Renal cortical epithelial cell (primary cell): ENCODE measurements at places on chromosomes 11 and 22. TPM values are rescaled to one million over a fixed set of nuclear protein-coding genes. Genes with fewer than 3 reads are reported as not detected.

DNA sequence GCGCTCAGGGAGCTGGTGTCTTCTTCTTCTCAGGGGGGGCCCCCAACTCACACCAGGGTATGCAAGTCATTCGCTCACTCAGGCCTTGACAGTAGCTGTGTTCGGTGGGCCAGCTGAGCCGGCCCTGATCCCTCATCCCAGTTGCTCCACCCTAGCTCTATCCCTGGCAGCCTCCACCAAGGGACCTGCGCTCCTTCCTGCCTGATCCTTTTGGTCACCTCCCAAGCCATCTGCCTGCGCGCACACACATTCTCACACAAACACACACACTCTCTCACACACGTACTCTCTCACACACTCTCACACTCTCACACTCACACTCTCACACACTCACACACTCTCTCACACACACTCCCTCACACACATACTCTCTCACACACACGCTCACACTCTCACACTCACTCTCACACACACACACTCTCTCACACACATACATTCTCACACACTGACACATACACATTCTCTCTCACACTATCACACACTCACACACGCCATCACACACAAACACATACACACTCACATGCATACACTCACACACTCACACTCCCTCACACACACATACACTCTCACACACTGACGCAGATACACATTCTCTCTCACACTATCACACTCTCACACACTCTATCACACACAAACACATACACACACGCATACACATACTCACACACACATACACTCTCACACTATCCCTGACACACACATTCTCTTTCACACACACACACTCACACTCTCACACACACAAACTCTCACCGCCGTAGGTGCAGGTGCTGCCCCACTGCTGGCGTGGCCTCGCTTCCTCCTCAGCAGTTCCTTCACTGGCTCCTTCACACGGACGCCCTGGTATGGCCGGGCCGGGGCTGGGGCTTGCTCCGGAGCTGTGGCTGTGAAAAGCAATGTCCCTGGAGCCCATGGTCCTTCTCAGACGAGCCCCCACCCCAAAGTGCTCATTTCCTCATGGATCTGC, 20.8 kb downstream of the POU2AF1 start:
- no peak for DNase-seq

- DNase-seq = no peak
Observed at GRCh38 chr22:43967069-43967468, 11.8 kb downstream of the SAMM50 start.

DNA sequence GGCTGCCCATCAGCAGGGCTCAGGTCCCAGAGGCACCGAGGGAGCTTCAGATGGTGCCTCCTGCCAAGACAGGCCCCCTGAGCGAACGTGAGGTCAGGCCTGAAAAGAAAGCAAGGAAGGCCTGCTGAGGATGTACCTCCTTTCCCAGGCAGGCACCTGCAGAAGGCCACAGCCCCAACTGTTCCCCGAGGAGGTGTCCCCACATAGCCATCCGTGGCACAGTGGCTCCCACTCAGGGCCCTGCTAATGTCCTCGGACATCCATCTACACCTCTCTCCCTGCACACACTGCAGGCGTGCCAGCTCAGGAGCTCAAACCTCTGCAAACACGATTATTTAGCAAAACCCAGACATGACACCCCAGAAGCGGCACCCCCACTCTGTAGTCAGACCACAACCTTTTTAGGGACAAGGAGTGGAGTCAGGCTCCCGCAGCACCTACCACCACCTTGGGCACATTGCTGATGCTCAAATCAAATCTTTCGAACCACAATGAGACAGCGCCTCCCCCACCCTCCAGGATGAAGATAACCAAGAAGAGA, 36.9 kb downstream of the SHANK2 start:
- no peak for DNase-seq

Gene BMAL1
- total RNA-seq = 17.2 and 20.7 TPM in 2 replicates

DNA sequence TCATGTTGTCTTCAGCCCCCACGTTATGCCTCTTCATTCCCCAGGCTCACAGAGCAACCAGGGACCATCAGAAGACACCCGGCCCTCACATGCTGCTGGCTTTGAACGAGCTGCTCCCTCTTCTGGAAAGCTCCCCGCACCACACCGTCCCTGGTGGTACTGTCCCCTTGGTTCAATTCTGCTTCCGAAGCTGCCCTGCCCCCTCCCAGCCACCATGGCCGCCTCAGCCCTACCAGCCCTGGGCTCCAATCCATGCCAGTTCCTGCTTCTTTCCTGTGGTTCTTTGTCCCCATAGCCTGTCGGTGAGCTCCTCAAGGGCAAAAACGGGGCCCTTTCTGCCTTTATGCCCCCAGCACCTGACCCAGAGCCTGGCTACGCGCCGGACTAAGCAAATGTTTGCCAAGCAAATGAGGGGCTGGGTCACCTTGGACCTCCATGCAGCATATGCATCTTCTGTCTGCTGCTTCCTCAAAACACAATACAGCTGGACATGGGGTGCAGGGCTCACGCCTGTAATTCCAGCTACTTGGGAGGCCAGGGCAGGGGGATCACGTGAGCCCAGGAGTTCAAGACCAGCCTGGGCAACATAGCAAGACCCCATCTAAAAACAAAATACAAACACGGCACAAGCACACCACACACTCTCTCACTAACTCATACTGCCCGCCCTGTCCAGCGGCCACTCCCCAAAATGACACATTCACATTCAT, 21.3 kb downstream of the TNKS1BP1 start:
- DNase-seq = no peak

Gene OR2AG2
- total RNA-seq = 0.25 and 0.35 TPM in 2 replicates

DNA sequence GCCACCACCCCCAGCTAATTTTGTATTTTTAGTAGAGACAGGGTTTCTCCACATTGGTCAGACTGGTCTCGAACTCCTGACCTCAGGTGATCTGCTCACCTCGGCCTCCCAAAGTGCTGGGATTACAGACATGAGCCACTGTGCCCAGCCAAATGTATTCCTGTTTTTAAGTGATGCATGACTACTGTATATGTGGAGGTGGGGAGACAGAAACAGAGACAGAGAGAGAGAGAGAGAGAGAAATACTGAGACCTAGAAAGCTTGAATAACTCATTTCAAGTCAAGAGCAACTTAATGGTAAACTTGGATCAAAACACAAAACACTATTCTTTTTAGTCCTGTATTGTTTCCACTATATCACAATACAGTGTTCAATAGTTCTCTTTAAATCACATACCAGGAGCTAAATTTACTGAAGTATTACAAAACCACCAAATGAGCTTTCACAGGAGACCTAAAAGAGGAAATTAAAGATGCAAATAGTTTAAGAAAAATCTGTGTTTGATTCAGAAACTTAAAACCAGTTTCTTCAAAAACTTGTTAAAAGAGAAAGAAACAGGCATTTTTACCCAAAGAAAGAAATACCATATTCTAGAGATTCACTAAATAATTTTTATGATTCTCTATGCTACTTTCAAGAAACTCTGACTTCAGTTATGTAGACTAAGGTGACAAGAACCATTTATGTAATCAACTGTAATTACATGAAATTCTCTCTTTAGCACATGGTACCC, 188.7 kb downstream of the ETS1 start:
- DNase-seq = no peak

Gene APOA4
- not detected in 2 replicates for total RNA-seq

GRCh38 chr11:2462986-2463765, 18.4 kb downstream of the KCNQ1 start:
- DNase-seq = peak; percentile 54

DNA sequence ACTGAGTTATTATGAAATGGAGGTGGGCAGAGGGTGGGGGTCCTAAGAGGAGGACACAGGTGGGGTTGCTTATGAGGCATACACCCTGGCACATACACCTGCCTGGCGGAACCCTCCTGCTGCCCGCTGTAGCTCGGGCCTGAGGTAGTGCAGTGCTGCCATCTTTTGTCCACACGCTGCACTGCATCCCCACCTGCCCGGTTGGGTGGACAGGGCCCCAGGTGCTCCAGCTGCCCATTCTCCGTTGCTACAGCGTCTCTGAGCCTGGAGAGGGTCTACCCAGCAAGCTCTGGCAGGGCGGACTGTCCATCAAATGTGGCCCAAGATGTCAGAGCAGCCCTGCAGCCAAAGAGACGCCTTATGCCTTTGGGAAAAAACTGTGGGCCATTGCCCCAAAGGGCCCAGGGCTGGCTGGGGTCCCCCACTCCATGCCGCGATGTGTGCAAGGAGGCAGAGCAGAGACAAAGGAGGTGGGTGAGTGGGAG, 131.2 kb downstream of the BUD13 start:
- DNase-seq = peak; percentile 4

Gene OSBP2
- total RNA-seq = 1.4 and 1.5 TPM in 2 replicates

DNA sequence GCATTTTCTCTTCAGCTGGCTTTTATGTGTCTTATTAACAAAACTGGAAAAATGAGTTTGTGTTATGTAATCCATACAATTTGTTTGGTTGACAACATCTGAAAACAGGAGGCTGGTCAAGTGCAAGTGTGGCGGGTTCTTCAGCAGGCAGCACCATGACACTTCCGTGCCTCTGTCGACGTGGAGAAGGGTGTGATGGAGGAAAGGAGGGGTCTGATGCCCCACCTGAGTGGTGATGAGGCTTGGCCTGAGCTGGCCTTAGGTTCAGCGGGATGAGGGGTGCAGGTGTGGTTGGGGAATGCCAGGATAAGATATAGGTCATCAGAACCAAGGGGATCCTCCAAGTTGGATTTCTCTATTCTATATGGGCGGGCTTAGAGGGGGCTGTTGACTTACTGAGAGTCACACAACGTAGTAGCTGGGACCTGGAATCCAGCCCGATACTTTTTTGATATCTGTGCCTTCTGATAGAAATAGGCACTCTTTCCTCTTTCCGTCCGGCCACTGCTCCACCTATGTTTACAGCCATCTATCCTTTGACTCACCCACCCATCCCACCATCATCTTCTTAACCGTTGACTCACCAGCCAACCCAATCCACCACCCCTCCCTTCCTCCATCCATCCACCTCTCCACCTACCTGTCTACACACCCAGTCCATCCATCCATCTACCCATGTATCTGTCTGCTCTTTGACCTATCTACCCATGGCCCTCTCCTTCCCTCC, 29.0 kb downstream of the SHANK3 start:
- DNase-seq = no peak

DNA sequence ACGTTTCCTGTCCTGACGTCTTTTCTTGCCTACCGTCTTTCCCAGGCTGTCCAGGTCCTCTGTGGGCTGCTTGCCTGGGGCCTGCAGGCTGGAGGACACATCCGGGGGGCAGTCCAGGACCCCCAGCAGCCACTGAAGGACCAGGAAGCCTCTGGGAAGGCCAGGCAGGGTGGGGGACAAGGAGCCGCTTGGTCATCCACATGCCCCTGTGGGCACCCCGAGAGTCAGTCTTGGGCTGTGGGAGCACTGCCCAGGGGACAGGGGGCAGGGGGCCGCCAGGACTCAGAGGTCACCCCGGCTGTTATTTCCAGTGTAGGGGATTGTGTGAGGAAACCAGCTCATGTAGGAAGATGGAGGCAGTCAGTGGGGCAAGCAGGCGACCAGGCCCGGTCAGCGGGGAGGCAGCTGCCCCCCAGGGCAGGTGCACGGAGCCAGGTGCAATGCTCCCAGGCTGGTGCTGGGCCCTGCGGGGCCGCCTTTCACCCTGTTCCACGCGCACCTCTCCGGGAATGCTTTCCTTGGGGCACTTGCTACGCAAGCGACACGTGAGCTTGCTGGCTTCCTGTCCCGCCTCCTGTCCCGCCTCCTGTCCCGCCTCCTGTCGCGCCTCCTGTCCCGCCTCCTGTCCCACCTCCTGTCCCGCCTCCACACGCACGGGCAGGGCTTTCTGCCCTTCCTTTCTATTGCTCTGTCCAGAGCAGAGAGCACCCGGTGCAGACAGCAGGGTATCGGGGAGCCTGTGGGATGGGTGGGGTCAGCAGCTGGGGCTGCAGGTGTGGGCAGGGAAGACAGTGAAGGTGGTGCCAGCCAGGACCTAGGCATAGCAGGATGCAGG, 39.5 kb downstream of the MUC5B start:
- DNase-seq = peak; percentile 78

GRCh38 chr22:27317096-27317495, 484.5 kb downstream of the MN1 start:
- peak; percentile 32 for DNase-seq
